ENCODE measurements at places on chromosomes 11 and 22.

DNA sequence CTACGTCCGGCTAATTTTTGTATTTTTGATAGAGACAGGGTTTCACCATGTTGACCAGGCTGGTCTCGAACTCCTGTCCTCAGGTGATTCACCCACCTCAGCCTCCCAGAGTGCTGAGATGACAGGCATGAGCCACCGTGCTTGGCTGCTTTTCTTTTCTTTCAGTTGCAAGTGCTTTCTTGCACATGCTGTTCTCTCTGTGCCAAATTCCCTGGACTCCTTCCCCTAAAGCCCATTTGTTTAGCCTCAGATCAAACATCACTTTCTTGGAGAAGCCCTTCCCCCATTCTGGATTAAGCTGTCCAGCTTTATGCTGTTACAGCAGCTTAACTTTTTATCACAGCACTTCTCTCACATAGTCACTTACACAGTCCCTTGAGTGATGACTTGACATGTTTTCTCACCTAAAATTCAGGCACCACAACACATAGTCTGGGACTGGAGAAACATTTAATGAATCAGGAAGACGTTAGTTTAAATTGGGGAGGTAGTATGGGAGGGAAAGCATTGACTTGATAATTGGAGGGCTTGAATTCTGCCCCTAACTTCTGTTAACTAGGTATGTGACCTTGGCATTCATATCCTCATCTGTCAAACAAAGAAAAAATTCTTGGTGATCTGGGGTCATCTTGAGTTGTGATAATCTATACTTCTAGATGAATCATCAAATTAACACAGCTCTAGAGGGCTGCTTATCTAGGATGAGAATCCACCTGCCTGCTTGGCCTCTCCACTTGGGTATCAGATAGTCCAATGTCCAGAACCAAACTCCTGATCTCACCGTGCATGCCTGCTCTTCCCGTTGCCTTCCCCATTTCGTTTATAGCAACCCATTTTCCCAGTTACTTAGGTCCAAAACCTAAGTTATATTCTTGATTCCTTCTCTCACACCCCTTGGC is 18.4 kb downstream of the ACO2 start:
- no peak for DNase-seq
- peaks cover 5% of the 10 kb centered on the region for H3K4me1 ChIP-seq
- H3K4me3 ChIP-seq: no peak overlapping the region

DNA sequence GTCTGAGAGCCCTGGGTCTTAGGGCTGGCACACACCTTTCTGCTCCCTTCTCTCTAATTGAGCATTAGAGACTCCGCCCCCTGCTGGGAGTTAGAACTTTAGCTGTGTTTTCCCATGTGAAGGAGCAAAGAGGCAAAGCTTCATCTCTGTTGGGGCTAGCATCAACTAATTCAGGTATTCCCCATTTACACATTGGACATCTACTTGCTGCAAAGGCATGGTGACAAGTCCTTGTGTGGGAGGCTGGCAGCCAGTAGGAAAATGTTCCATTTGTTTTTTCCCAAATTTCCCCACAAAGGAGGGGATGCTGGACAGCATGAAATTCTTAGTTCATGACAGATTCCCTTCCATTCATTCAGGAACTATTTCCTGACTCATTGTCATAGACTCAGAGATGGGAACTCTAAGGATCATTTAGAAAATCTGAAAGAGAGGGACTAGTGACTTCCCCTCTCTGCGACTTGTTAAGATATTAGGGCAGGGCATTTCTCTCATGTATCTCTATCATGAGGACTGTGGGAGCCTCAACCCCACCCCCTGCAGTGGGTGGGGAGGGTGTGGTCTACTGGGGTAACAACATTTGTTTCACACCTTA is 3.6 kb downstream of the CD44 start:
- peaks cover 81% of the 10 kb centered on the region for H3K4me1 ChIP-seq
- no peak overlapping the region for H3K27ac ChIP-seq
- H3K36me3 ChIP-seq: peaks cover 4% of the 10 kb centered on the region
- DNase-seq: no peak

GRCh38 chr11:22416462-22416861 is 78.3 kb downstream of the SLC17A6 start:
- no peaks in the 10 kb centered on the region for H3K4me1 ChIP-seq
- H3K27me3 ChIP-seq: no peaks in the 10 kb centered on the region
- DNase-seq: no peak
- no peaks in the 10 kb centered on the region for H3K36me3 ChIP-seq

GRCh38 chr22:41092847-41093411 is 537 bp downstream of the EP300 start:
- DNase-seq: no peak
- no peaks in the 10 kb centered on the region for H3K27me3 ChIP-seq
- peaks cover 21% of the 10 kb centered on the region for H3K4me1 ChIP-seq
- peak overlapping the region; percentile 75 for H3K4me3 ChIP-seq
- H3K27ac ChIP-seq: peak overlapping the region; percentile 89

DNA sequence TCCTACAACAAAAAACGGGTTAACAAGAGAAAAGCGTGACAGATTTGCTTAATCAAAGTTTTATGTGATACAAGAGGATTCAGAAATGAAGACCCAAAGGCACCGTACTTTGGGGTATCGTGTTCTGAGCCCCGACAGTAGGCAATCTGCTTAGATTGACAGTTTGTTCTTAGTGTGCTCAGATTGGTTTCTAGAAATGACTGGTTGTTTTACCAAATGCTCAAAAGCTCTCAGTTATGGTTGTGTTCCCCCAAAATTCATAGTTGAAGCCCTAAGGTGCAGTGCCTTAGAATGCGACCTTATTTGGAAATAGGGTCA is 102.7 kb downstream of the RASSF10 start:
- DNase-seq: no peak
- no peak overlapping the region for H3K4me3 ChIP-seq
- H3K27ac ChIP-seq: no peak overlapping the region
- no peaks in the 10 kb centered on the region for H3K27me3 ChIP-seq
- H3K36me3 ChIP-seq: no peaks in the 10 kb centered on the region
- H3K4me1 ChIP-seq: no peaks in the 10 kb centered on the region

DNA sequence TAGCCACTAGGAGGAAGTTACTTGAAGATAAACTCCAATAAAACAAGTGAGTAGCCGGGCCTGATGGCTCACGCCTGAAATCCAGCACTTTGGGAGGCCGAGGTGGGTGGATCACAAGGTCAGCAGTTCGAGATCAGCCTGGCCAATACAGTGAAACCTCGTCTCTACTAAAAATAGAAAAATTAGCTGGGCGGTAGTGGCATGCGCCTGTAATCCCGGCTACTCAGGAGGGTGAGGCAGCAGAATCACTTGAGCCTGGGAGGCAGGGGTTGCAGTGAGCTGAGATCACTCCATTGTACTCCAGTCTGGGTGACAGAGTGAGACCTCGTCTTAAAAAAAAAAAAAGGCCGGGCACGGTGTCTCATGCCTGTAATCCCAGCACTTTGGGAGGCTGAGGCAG is 34.0 kb upstream of the CLPB start:
- no peak overlapping the region for H3K27ac ChIP-seq
- DNase-seq: no peak
- H3K4me3 ChIP-seq: no peak overlapping the region
- H3K27me3 ChIP-seq: peaks cover 9% of the 10 kb centered on the region
- H3K36me3 ChIP-seq: no peaks in the 10 kb centered on the region

DNA sequence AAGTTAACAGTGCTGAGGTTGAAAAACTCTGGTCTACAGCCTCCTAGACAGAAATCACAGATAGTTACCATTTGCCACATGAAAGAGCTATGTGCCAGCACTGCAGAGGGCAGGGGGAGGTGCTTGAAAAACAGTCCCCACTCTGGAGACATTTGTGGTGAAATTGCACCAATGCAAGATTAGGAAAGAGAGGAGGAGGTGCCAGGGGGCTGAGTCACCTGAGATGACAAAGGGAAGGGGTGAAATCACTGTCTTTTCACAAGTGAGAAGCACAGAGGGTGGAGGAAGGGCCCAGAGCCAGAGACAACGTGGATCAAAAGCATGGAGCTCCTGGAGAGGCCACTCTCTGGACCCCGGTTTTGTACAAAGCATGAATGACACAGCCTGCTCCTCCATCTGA is 196.3 kb downstream of the BUD13 start:
- no peaks in the 10 kb centered on the region for H3K4me1 ChIP-seq
- no peaks in the 10 kb centered on the region for H3K36me3 ChIP-seq
- no peak for DNase-seq
- no peak overlapping the region for H3K4me3 ChIP-seq

GRCh38 chr11:17629113-17629512 is 82.1 kb downstream of the OTOG start:
- H3K4me3 ChIP-seq: no peak overlapping the region
- H3K27ac ChIP-seq: no peak overlapping the region
- DNase-seq: no peak

GRCh38 chr22:44458044-44459020 is 39.7 kb downstream of the RTL6 start:
- no peaks in the 10 kb centered on the region for H3K36me3 ChIP-seq
- peaks cover 17% of the 10 kb centered on the region for H3K4me1 ChIP-seq
- DNase-seq: no peak
- no peak overlapping the region for H3K4me3 ChIP-seq
- no peaks in the 10 kb centered on the region for H3K27me3 ChIP-seq

GRCh38 chr22:50007057-50007511 is 5.5 kb downstream of the IL17REL start:
- no peaks in the 10 kb centered on the region for H3K36me3 ChIP-seq
- H3K4me1 ChIP-seq: peaks cover 14% of the 10 kb centered on the region
- no peak overlapping the region for H3K4me3 ChIP-seq

DNA sequence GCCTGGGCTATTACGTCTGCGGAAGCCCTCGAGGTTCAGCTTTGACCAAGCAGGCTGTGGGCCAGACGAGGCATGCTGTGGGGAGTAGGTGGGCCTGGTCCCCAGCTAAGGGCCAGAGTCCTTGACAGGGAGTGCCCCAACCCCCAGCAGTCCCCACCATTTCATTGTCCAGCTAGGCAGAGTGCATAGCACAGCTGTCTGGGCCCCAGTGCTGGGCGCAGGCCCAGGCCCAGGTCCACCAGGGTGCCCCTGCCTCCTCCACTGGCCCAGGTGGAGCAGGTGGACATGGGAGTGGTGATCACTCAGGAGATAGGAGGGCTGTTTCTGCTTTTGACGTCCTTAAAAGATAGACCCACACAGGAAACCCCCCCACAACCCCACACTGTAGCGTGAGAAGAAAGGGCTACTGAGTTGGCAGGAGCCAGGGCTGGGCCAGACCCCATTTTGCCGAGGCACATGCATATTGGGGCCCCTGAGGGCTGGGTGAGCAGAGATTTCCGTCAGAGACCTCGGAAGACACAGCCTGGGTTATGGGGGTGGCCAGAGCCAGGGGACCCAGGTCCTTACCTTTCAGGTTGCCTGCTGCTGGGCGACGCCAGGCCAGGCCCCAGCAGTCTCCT is 11.7 kb upstream of the SUSD2 start:
- H3K4me3 ChIP-seq: no peak overlapping the region
- DNase-seq: no peak
- H3K27me3 ChIP-seq: no peaks in the 10 kb centered on the region
- peaks cover 34% of the 10 kb centered on the region for H3K4me1 ChIP-seq
- H3K36me3 ChIP-seq: peaks cover 85% of the 10 kb centered on the region

DNA sequence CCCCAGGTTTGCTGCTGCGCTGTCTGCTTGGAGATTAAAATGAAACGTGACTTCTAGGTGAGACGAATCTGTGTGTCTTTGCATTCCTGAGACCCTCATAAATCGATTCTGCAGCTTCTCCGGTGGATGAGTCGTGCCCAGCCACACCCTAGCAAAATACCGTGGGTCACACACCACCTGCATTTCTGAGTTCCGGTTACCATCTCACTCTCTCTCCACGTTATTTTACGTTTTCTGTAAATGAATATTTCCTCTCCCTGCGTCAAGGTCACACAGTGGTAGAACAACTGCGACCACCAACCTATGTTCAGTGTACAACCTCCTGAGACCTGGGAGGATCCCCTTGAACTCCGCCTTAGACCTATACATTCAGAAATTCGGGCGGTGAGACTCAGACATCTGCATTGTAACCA is 1.1 kb downstream of the YWHAH start:
- H3K27me3 ChIP-seq: no peaks in the 10 kb centered on the region
- peak overlapping the region; percentile 75 for H3K27ac ChIP-seq
- H3K36me3 ChIP-seq: peaks cover 24% of the 10 kb centered on the region

GRCh38 chr11:14029971-14030920 is 67.7 kb downstream of the SPON1 start:
- no peak overlapping the region for H3K4me3 ChIP-seq
- H3K27me3 ChIP-seq: peaks cover 2% of the 10 kb centered on the region
- no peak for DNase-seq
- H3K4me1 ChIP-seq: no peaks in the 10 kb centered on the region

- H3K4me1 ChIP-seq: no peaks in the 10 kb centered on the region
- no peak for DNase-seq
- no peaks in the 10 kb centered on the region for H3K36me3 ChIP-seq
- no peak overlapping the region for H3K4me3 ChIP-seq
- H3K27ac ChIP-seq: no peak overlapping the region
Observed at GRCh38 chr11:123284454-123284853, 89.4 kb upstream of the CLMP start.

DNA sequence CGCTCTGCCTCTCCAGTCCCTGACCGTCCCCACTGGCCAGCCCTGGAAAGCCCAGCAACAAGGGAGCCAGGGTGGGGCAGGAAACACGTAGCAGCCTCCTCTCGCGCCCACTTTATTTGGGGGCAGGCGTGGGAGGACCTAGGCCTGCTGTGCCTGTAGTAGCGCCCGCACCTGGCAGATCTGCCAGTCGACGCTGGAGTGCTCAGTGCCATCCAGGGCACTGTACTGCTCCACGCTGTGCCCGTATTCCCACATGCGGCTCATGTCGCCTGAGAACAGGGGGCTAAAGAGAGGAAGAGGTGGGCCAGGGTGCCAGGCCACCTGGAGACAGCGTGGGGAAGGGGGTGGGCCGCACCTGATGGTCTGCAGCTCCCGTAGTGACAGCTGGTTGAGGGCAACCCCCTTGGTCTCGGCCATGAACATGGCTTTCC is 17.0 kb upstream of the DRICH1 start:
- H3K27me3 ChIP-seq: no peaks in the 10 kb centered on the region
- no peak overlapping the region for H3K27ac ChIP-seq
- H3K4me3 ChIP-seq: no peak overlapping the region
- H3K4me1 ChIP-seq: no peaks in the 10 kb centered on the region

- H3K27me3 ChIP-seq: no peaks in the 10 kb centered on the region
- H3K4me1 ChIP-seq: peaks cover 41% of the 10 kb centered on the region
- DNase-seq: peak; percentile 48
- H3K27ac ChIP-seq: peak overlapping the region; percentile 86
- no peaks in the 10 kb centered on the region for H3K36me3 ChIP-seq
Observed at GRCh38 chr22:22720201-22720723, 75.8 kb downstream of the GGTLC2 start.

DNA sequence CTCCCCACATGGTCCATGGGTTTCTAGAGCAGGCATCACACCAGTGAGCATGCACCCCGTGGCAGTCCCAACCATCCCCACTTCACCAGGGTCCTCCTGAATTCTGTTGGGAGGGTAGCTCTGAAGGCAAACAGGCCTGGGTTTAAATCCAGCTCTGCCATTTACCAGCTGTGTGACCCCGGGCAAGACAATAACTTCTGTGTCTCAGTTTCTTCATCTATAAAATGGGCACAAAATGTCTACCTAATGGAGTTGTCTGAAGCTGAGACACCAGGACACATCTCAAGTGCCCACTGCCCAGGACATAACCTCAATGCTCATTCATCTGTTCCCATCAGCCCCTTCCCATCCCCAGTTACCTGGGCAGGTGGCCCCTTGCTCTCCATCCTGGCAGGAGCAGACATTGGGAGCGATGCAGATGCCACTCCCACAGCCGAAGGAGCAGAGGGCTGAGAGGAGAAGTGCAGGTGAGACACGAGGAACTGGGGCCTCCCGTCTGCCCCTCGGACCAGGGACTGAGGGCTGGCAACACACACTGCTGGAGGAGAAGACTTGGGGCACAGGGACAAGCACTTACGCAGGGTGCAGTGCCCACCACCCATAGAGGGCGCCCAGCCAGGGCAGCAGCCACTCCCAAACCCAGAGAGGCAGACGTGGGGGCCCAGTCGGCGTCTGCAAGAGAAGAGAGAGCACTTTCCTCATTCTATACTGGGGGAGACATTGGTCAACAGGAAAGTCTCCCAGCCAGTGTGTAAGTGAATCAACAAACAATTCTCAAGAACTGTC is 4.0 kb downstream of the VWCE start:
- no peak overlapping the region for H3K4me3 ChIP-seq
